ENCODE measurements at places on chromosomes 2 and 18.

- peak; percentile 74 for DNase-seq
Observed at GRCh38 chr2:134245340-134245984, 8.4 kb upstream of the MGAT5 start.

GRCh38 chr2:183123959-183124221 is 353 bp upstream of the NUP35 start:
- DNase-seq, result no peak

GRCh38 chr2:172340394-172340793 is 87.0 kb upstream of the ITGA6 start:
- DNase-seq, result no peak

DNA sequence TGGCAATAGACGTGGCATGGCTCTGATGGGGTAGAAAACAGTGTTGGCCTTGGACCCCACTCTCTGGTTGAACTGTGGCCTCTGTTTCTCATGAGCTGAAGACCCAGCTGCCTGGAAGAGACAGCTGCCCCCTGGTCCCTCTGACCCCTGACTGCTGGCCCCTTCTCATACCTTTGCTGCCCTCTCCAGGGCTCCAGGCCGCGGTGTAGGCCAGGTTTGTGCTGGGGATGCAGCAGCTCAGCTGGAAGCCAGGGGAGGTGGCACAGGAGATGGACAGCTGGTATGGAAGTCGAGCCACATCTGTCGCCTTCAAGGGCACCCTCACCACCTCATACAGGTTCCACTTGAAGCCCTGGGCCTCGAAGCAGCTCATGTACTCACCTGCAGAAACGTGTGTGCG is 31.7 kb upstream of the SELENOI start:
- DNase-seq, result peak; percentile 43

DNA sequence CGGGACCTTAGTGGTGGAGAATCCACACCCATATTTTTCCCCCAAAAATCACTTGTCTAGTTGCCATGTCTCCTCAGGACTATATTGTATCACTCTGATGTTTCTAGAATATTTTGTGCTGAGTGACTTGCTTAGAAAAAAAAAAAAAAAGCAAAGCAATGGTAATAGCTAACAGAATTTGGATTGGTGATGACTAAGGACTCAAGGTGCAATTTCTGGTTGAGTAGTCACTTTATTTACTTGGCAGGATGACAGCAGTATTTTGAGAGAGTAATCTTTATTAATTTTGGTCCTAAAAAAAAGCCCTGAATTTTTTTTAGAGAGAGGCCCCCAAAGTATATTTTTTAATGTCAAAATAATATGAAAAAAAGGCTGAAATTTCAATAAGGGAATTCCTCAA is 32.8 kb upstream of the MYO3B start:
- no peak for DNase-seq

GRCh38 chr2:160044728-160045127 is 17.7 kb downstream of the PLA2R1 start:
- no peak for DNase-seq

DNA sequence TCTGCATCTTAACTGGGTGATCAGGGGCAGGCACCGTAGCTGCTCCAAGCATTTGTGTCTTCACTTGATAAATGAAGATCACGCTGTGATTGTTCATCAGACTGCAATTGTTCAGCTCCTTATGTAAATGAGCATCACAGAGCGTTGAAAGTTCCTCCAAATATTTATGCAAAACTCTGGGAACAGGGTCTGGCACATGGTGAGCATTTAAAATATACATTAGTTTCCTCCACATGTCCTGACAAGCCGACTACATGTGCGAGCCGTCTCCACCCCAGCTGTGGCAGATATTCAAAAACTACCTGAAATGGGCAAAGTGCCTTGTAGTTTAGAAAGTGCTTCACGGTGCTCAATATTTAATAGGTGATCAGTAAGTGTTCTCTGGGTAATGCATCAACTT is 175.1 kb upstream of the ID2 start:
- DNase-seq, result no peak

DNA sequence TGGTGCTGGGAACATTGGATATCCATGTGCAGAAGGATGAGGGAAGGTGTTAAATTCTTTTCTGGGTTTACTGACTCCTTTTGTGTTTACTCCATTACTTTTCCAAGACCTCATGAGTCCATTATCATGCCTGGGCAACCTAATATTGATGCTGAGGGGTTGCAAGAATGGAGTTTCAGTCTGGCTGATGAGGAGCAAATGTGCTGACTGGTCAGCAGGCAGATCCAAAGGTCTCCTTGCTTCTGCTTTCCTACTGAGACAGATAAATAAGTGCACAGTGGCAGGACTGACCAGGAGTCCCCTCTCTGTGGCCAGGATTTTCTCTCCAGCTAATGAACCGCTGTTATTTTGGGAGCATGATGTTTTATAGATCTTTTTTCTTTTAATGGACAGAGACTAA is 43.6 kb upstream of the WIPF1 start:
- DNase-seq, result no peak

- no peak for DNase-seq
Observed at GRCh38 chr2:173048897-173049661, 26.6 kb upstream of the MAP3K20 start.

DNA sequence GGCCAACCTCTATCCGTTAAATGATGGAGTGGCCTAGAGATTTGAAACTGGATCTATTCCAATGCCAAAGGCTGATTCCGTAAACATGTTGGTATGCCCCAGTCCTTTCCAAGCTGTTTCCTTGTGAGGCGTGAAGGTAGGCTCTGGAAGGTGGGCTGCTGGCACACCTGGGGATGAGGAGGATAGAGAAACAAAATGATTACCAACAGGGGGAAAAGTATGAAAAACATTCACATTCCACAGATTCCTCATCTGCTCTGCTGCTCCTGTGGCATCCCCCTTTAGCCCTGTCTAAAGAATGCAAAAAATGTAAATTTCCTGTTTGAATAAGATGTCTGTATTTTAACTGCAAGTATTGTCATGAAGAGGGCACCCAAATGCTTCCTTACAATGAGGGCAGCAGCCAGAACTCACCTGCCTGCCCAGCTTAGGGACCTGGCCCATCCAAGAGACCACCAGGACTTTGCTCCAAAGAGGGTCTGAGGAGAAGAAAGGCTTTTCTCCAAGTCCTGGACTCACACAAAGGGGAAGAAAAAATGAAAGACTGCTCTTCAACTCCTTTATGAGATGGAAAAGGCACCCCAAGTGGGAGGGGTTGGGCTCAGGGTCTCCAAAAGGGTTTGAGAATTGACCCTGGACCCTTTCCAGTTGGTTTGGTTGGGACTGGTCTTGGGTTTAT is 132.3 kb upstream of the PELI1 start:
- peak; percentile 67 for DNase-seq

GRCh38 chr2:176561706-176562105 is 292.5 kb downstream of the MTX2 start:
- DNase-seq, result no peak

DNA sequence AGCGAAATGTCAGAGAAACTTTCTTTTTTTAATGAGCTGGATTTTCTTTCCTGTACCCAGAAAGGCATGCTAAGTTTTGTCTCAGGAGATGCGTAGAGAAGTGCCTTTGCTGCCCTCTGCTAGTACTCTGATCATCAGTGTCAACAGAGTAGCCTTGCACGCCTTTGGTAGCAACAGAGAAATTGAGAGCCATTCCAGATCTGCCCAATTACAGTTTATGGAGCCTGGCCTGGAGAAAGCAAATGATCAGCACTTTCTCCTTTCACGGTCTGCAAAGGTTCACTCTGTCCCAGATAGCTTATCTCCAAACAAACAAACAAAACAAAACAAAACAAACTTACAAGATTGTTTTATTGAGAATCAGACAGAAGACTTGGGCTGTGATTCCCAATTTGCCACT is 792.8 kb upstream of the PIK3C3 start:
- DNase-seq, result peak; percentile 9

DNA sequence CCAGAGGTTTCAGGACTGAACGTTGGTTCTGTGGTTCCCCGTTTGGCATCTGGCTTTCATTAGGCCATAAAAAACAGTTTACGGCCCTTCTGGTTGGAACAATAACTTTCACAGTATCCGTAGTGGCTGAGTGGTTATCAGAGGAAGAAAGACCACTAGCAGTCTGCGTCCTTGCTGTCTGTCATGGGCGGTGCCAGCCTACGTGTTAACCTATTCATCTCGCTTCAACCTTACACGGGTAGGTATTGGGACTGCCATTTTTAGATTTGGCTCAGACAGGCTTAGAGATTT is 42.6 kb upstream of the ROCK2 start:
- DNase-seq, result peak; percentile 30

- DNase-seq, result no peak
Observed at GRCh38 chr2:24315669-24316068, 44.7 kb downstream of the ITSN2 start.

GRCh38 chr2:2095360-2096093 is 235.5 kb downstream of the MYT1L start:
- no peak for DNase-seq

GRCh38 chr2:232576995-232577394 is 26.5 kb downstream of the EIF4E2 start:
- no peak for DNase-seq

DNA sequence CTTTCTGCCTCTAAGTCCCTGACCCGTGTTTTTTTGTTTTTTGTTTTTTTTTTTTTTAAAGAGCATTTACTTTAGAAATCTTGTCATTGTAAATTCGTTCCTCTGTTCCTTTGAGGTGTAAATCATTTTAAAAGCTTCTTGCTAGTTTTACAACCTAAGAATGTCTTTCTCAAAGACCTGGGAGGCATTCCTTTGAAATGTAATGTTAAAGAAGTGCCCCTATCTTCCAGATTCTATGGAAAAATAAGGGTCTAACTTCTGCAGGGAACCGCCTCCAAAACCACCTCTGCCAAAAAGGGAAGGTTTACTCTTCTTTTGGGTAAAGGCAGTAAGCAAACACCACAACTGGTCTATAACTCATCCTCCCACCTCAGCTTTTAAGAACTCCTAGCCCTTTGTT is 259.6 kb upstream of the ZNF804A start:
- peak; percentile 51 for DNase-seq

GRCh38 chr18:8162802-8163201 is 446.4 kb upstream of the RAB12 start:
- peak; percentile 82 for DNase-seq

- DNase-seq, result no peak
Observed at GRCh38 chr18:73881396-73881917, 266.2 kb downstream of the FBXO15 start.

GRCh38 chr2:121146630-121147029 is 138.4 kb downstream of the TFCP2L1 start:
- DNase-seq, result no peak

GRCh38 chr2:67277450-67277849 is 119.7 kb upstream of the ETAA1 start:
- peak; percentile 14 for DNase-seq

GRCh38 chr2:9380702-9381628 is 42.4 kb downstream of the ITGB1BP1 start:
- peak; percentile 79 for DNase-seq

DNA sequence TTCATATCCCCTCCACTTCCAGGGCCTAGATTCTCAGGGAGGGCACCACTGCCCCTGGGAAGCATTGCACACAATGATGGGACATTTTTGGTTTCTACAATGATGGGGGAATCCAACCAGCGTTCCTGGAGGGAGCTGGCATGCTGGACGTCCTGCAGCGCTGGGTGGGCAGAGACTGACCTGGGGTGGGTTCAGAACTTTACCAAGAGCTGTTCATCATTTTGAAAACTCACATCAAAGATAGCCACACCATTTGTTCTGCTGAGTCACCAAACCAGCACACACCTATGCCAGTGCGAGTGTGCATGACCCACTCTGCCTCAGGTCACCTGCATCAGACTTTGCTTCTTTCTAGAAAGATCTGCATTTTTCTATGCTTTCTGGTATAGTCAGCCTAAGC is 14.1 kb upstream of the ARMC9 start:
- DNase-seq, result no peak

- no peak for DNase-seq
Observed at GRCh38 chr2:232492963-232493700, 5.5 kb upstream of the ECEL1 start.
